Activated CD4-positive, alpha-beta T cell treated with anti-CD3 and anti-CD28 coated beads, Interleukin-2, amount 10 ng/mL, durations not matched to agents 24 days and 14 days (primary cell): ENCODE measurements at places on chromosomes 16 and 17. TPM values are rescaled to one million over a fixed set of nuclear protein-coding genes. Genes with fewer than 3 reads are reported as not detected.

SDR42E1 gene
- 5.3 and 5.4 TPM in 2 replicates for total RNA-seq

TEX19 gene
- 0.09 TPM in 2 replicates for total RNA-seq

TANC2 gene
- 0.58 and 0.92 TPM in 2 replicates for total RNA-seq

ADGRG1 gene
- 3.8 and 4.8 TPM in 2 replicates for total RNA-seq

SLC5A10 gene
- not detected in 2 replicates for total RNA-seq

ZMYND15 gene
- total RNA-seq, result not detected in 2 replicates

ZFP3 gene
- total RNA-seq, result 1.9 and 2.6 TPM in 2 replicates
